GM12878 (cell line): ENCODE measurements at places on chromosomes 4 and X. TPM values are rescaled to one million over a fixed set of nuclear protein-coding genes. Genes with fewer than 3 reads are reported as not detected.

DNA sequence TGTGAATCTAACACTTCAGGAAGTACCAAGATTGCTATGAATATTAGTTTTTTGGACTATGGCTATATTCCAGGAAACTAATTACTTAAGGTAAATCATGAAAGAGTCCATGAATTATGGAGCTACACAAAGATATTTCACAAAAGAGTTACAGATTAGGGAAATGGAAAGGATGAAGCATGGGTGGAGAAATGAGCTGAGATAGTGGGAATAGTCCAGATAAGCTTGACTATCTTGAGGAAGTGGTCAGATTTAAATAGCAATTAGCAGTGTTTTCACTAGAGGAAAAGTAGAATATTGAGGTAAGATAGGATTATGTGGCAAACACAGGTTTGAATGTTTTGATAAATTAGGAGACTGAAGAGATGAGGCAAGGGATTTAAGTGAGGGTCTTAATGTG lies 42.1 kb upstream of the C1GALT1C1 start:
- H3K27me3 ChIP-seq, result no peaks in the 10 kb centered on the region
- H3K4me1 ChIP-seq, result no peaks in the 10 kb centered on the region
- H3K36me3 ChIP-seq, result no peaks in the 10 kb centered on the region
- no peak for DNase-seq

GRCh38 chr4:42235304-42236021 lies 83.0 kb upstream of the BEND4 start:
- no peaks in the 10 kb centered on the region for H3K36me3 ChIP-seq
- H3K4me1 ChIP-seq, result no peaks in the 10 kb centered on the region
- no peak overlapping the region for H3K27ac ChIP-seq
- peaks cover 1% of the 10 kb centered on the region; the same call in 1 of the 2 replicates for H3K27me3 ChIP-seq

DNA sequence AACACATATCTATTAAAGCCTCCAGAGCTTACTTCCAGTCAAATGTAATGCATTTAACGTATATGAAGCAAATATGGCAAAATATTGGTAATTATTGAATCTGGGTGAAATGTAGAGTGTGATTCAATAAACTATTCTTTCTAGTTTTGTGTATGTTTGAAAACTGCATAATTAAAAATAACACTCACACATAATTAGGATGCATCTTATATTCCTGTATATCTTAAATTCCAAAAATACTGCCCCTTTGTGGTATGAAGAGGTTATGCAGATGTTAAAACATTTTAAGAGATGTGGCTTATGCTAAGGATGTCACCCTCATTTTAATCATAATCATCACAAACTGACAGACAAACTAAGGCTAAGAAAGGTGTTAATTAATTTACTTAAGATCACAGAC lies 182.9 kb downstream of the COX18 start:
- H3K4me1 ChIP-seq, result no peaks in the 10 kb centered on the region
- no peaks in the 10 kb centered on the region for H3K36me3 ChIP-seq
- no peak overlapping the region for H3K4me3 ChIP-seq
- no peak overlapping the region for H3K27ac ChIP-seq
- DNase-seq, result no peak
- H3K27me3 ChIP-seq, result no peaks in the 10 kb centered on the region

DNA sequence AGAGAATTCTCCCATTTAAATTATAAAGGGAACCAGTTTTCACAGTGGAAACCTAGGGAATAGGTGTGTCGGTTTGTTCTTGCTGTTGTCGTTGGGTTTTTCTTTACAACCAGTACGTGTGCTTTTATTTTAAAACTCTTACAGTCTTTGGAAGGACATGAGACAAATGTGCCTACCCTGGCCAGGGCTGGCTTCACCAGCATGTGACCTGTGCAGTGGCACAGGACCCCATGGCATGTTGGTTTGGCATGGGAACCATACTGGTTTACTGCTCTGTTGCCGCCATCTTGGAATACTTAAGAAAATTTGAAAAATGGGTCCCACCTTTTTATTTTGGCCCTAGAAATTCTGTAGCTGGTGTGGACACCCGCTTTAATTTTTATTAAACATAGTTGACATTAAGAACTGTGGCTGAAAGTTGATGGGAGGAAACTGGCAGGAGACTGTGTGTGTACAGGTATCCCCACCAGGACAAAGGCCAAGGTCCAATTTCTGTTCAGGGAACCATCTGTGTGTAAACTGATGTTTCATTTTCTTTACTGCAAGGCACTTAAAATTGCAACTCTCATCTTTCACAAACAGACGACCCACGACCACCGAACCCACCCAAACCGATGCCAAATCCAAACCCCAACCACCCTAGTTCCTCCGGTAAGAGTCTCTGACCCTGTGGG lies 28.8 kb downstream of the CD99 start:
- no peaks in the 10 kb centered on the region for H3K4me1 ChIP-seq
- no peaks in the 10 kb centered on the region for H3K27me3 ChIP-seq
- no peak overlapping the region for H3K4me3 ChIP-seq

DNA sequence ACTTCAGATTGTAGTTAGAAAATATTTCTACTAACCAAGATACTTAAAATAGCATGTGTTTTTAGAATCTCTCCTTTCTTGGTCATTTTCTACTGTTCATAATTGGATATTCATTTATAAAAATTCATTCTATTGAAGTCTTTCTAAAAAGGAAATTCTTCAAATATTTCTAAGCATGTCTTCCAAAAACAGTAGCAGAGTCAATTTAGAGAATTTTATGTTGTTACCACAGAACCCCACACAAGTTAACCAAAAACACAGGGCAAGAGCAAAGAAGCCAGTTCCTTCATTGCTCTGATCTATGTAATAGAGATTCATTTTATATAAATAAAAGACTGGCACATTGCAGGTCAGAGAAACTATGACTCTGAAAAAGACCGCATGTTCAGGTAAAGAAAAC lies 345.1 kb upstream of the PITX2 start:
- DNase-seq, result no peak
- H3K4me1 ChIP-seq, result no peaks in the 10 kb centered on the region
- no peaks in the 10 kb centered on the region for H3K36me3 ChIP-seq
- no peak overlapping the region for H3K4me3 ChIP-seq
- H3K27ac ChIP-seq, result no peak overlapping the region
- no peaks in the 10 kb centered on the region for H3K27me3 ChIP-seq

- H3K27ac ChIP-seq, result no peak overlapping the region
- no peak for DNase-seq
- no peaks in the 10 kb centered on the region for H3K27me3 ChIP-seq
Observed at GRCh38 chrX:130100180-130100579, 10.1 kb downstream of the ELF4 start.

DNA sequence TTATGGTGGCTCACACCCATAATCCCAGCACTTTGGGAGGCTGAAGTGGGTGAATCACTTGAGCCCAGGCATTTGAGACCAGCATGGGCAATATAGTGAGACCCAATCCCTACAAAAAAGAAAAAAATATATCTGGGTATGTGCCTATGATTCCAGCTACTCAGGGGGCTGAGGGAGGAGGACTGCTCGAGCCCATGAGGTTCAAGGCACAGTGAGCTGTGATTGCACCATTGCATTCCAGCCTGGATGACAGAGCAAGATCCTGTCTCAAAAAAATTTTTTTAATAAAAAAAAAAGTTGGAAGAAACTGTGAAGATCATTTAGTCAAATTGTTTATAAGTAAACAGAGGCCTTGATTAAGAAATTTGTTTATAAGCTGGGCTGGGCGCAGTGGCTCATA lies 39.7 kb downstream of the KLHL8 start:
- H3K4me3 ChIP-seq, result no peak overlapping the region
- H3K36me3 ChIP-seq, result no peaks in the 10 kb centered on the region; the same call in 1 of the 2 replicates
- no peaks in the 10 kb centered on the region for H3K4me1 ChIP-seq
- no peak overlapping the region for H3K27ac ChIP-seq
- no peaks in the 10 kb centered on the region for H3K27me3 ChIP-seq
- DNase-seq, result no peak

- no peak overlapping the region for H3K27ac ChIP-seq
- H3K36me3 ChIP-seq, result no peaks in the 10 kb centered on the region
- no peaks in the 10 kb centered on the region for H3K27me3 ChIP-seq
- no peaks in the 10 kb centered on the region for H3K4me1 ChIP-seq
- no peak overlapping the region for H3K4me3 ChIP-seq
Observed at GRCh38 chr4:110371016-110371770, 104.8 kb upstream of the ENPEP start.

The SSX2 gene
- not detected in 2 replicates for total RNA-seq

The ADGRL3 gene
- total RNA-seq, result not detected in 2 replicates

DNA sequence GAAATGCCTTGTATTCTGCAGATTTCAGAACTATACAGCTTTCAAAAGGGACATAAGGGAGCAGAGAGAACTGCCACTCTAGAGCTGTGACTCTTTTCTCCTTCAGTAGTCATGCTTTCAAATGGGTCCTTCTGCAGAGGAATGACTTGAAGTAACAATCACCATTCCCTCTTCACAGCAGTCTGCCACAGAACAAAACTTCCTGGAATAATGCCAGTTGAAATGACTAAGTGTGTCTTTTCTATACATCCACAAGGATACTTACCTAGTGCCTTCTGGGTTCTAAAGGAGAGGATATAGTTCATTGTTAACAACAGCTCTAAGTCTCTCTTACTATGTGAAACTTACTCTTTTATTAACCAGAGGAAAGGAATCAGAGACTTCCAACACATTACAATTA lies 515.4 kb upstream of the ATOH1 start:
- no peak overlapping the region for H3K4me3 ChIP-seq
- H3K36me3 ChIP-seq, result no peaks in the 10 kb centered on the region
- H3K4me1 ChIP-seq, result no peaks in the 10 kb centered on the region

The XG gene
- total RNA-seq, result not detected in 2 replicates

- no peaks in the 10 kb centered on the region for H3K36me3 ChIP-seq
Observed at GRCh38 chr4:94537921-94538628, 86.3 kb downstream of the PDLIM5 start.

- DNase-seq, result no peak
- H3K36me3 ChIP-seq, result no peaks in the 10 kb centered on the region
- no peaks in the 10 kb centered on the region for H3K4me1 ChIP-seq
- no peak overlapping the region for H3K4me3 ChIP-seq
Observed at GRCh38 chr4:57090079-57090478, 20.1 kb downstream of the IGFBP7 start.

DNA sequence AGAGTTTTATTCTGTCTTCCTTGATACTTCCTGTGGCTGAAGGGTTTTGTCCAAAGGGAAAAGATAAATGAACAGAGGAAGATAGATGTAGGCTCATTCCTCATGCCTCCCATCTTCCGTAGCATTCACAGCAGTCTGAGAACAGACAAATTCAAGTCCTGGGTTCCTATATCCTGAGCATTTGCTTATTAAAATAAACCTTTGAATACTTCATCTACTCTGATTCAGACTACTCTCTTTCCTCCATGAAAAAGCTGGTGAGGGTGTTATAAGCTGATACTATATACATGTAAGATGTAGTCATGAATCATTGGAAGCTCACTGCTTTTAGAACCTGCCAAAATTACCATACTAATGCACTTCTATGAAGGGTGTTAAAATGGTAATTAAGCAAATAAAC lies 61.2 kb downstream of the GAB1 start:
- no peak overlapping the region for H3K4me3 ChIP-seq
- H3K27me3 ChIP-seq, result no peaks in the 10 kb centered on the region; the same call in 1 of the 2 replicates
- no peak for DNase-seq

GRCh38 chrX:155767051-155767875 lies 113.9 kb upstream of the VAMP7 start:
- no peak overlapping the region for H3K27ac ChIP-seq
- H3K4me3 ChIP-seq, result peak overlapping the region; percentile 36; the same call in 1 of the 2 replicates
- H3K36me3 ChIP-seq, result no peaks in the 10 kb centered on the region
- DNase-seq, result peak; percentile 4
- H3K4me1 ChIP-seq, result no peaks in the 10 kb centered on the region
- no peaks in the 10 kb centered on the region for H3K27me3 ChIP-seq

The GNRHR gene
- not detected in 2 replicates for total RNA-seq

- H3K4me1 ChIP-seq, result no peaks in the 10 kb centered on the region
- DNase-seq, result no peak
- H3K27me3 ChIP-seq, result no peaks in the 10 kb centered on the region
- no peak overlapping the region for H3K4me3 ChIP-seq
Observed at GRCh38 chr4:52095374-52095773, 44.3 kb downstream of the SPATA18 start.

- DNase-seq, result no peak
- H3K27me3 ChIP-seq, result no peaks in the 10 kb centered on the region
- no peaks in the 10 kb centered on the region for H3K4me1 ChIP-seq
- no peaks in the 10 kb centered on the region for H3K36me3 ChIP-seq
- H3K4me3 ChIP-seq, result no peak overlapping the region
Observed at GRCh38 chr4:117692538-117692937, 341.7 kb upstream of the NDST3 start.

DNA sequence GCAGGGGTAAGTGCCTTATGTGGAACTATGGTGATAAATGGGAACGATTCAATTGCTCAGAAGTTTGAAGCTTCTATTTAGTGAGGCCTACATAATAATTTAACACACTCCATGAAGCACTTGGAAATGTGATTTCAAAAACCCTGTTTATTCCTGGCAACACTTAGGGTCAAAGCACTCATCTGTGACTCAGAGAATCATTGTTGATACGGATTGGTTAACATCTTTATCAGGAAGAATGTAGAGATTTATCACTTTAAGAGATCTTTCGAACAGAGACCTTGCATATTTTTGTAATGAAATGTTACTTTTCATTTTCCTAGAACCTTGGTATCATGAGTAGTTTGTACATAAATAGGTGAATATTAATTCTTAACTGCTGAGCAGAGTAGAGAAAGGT lies 269.1 kb upstream of the SLIT2 start:
- H3K4me1 ChIP-seq, result no peaks in the 10 kb centered on the region
- no peak for DNase-seq
- no peaks in the 10 kb centered on the region for H3K27me3 ChIP-seq
- H3K4me3 ChIP-seq, result no peak overlapping the region
